ENCODE measurements at places on chromosomes 1 and 21.

DNA sequence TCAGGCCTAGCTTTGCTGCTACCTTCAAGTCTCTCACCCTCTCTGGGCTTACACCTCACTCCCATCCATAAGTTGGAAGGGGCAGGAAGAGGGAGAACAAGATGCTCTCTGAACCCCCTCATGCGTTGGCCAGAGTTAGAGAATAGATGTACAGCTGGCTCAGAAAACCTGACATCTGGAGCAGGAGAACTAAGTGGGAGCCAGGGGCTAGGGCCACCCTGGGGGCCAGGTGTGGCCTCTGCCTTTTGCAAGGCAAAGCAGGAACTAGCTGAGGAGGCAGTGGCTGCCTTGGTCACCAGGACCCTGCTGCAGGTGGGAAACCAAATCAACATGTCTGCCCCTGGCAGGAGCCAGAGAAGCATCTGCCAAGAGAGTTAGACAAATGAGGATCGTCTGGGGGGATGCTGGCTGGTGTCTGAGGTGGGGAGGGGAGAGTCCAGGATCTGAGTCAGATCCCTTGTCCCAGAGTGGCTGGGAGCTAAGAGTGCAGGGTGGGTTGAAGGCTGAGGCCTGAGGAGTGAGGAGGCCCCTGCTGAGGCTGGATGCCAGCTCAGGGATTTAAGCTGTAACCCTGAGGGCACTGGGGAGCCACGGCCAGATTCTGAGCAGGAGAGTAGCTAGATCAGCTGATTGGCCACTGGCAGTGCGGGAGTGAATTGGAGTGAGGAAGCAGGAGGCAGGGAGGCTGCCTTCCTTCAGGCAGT, 115.0 kb downstream of the EPHB2 start:
- DNase-seq: no peak

- no peak for DNase-seq
These were observed 214.5 kb downstream of the KCNT2 start for GRCh38 chr1:196393742-196394141.

DNA sequence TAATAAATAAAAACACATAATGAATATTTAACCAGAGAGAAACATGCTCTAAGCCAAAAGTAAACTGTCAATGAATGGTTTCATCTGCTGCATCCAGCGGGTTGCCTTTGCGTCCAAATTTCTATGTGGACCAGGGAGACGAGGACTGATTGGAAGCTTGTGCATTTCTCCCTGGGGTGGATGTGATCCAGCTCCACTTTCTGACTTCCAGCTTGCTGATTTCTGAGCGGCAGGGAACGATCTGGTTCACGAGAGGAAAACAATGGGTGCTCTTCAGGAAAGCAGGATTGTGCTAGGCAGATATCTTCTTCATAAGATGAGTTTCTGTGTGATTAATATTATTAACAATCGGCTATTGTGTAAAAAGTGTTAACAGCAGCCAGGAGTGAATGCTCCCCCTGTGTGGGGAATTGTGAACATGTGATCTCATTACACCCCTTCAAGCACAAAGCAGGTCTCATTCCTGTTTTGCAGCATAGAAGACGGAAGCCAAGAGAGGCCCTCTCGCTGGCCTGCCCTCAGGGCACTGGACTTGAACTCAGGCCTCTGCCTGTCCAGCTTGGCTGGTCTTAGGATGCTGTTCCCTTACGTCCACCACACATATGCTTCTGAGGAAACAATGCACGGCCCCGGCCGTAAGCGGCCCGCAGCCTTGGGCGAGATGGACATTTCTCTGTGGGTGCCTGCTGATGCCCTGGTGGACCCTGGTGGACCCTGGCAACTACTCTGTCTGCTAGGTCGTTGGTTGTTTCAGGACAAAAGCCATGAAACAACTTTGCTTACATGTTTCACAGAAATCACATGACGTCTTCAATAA, 183.4 kb upstream of the C1orf174 start:
- DNase-seq: no peak

DNA sequence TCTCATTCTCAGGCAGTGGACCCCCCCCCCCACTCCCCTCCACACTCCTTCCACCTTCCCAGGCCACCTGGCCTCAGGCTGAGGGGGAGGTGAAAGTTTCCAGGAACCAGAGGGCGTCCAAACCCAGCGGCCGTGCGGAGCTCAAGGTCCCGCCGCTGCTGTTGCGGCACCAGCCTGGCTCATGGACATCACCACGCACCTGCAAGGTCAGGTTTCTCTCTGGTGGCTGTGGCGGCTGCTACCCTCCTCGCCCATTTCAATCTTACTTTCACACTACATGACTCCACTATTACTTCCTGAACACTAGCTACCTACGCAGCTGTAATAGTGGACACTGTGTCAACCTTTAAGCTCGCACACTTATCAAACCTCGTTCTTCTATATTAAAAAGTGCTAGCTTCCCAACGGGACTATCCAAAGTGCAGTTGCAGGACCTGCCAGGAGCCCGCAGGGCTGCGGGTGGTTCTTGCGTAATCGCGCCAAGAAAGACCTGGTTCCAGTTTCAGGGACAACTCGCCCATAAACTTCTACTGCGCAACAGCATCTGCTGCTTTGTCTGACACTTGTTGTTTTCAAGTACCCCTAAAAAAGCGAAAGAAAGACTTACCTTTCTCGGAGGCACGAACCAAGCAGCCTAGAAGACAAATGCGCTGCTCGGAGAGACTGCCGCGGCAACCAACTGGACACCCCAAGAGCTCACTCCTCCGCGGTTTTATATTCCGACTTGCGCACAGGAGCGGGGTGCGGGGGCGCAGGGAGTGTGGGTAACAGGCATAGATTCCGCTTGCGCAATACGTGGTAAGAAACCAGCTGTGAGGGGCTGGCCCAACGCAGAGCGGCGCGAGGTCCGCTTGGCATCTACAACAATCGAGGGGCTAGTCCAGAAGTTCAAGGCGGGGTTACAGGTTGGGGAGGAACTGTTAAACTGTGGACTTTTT, at the start of gene DIRAS3:
Gene DIRAS3 (minus strand): TSS at position 687 of the 938 bp plus-strand sequence. CDS start 3,330 bp downstream, outside the sequence.
- peak; percentile 30 for DNase-seq

DNA sequence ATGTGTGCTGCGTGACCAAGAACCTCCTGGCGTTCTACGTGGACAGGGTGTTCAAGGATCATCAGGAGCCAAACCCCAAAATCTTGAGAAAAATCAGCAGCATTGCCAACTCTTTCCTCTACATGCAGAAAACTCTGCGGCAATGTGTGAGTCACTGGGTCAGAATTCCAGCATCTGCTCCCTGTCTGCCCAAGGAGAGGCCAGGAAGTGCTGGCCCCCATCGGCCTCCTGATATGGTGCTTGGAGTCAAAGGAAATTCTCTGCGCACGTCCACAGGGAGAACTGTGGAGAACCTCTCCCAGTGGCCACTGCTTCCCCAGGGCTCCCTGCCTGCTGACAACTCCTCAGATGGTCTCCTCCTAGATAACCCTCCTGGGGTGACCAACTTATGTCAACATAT, 25.6 kb upstream of the IL20 start:
- no peak for DNase-seq

- no peak for DNase-seq
These were observed 321.5 kb upstream of the PTBP2 start for GRCh38 chr1:96400089-96400488.

DNA sequence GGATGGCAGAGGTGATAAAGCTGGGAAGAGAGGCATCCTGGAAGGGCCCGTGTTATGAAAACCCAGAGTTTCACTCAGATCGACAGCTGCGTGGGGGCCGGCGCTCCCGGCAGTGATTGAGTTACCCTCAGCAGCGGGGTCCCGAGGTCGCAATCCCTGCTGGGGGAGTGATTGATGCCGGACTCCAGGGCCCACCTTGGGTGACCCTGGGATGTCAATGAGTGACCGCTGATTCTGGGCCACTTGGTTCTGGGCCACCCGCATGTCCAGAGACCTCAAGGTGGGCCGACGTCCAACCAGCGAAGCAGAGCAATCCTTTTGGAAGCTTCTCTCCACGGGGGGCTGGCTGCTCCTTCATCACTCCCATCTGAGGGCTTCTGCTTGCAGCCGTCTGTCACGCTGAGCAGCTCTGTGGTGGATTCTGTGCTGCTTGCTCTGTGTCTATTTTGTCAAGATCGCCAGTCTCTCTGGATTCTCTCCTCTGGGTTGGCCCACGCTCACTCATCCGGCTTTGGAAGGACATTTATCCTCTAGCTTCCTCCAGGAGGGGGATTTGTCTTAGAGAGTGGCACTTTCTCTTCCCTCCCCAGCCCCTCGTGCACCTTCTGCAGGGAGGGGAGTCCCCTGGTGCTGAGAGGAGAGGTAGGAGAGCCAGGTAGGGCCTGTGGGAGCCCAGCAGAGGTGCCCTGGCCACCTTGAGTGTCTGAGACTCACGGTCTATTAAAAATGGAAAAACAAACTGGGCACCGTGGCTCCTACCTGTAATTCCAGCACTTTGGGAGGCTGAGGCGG, 110.9 kb upstream of the C1orf174 start:
- DNase-seq: no peak

GRCh38 chr21:37751268-37751975, 164.8 kb downstream of the KCNJ6 start:
- no peak for DNase-seq

DNA sequence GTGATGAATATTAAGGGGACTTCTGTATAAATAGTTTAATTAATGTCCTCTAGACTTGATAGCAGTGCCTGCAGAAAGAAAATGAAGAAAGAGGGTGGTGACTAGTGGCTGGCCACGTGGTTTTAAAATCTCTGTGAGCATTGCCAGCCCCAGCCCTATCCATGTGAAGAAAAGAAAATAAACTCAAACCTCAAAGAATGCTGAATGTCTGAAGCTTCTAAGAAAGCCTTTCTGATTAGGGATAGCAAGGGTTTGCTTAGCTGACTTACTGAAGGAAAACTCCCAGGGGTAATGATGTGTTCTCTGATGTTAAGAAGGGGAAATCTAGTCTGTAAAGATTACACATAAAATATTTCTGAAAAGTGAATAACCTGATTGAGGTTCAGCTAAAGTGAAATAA, 31.8 kb downstream of the ADGRL2 start:
- no peak for DNase-seq

DNA sequence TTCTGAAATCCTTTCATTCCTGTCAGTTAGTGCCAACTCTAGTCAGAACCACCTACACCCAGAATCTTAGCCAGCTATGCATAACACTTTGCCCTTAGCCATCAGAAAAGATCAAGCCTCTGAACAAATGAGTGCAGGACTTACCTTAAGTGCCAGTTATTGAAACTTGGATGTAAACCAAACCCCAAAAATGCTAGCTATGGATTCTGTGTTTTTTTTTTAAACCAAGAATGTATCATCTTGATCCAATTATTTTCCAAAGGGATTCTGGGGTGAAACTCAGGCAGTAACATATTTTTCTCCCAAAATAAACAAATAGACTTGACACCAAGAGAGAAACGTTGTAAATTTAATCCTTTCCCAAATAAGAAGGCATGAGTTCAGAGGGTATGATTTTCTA, 538.6 kb upstream of the ADAMTS5 start:
- DNase-seq: no peak

- DNase-seq: no peak
These were observed 19.4 kb downstream of the DSCAM start for GRCh38 chr21:40827509-40827908.

DNA sequence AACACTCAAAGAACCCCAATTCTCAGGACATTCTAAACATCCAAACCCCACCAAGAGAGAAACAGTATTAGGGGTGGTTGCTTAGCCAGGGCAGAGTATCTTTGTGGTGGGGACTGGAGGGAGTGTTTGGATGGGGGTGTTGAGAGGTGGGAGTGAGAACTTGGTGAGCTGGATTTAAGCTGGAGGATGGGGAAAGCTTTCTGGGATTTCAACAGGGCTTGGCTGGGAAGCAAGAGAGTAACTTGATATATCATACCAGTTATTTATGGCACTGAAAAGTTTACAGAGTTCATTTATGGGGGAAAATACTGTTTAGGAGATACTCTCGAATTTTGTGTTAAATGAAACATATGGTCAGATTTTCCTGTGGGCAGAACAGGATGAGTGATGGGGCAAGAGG, 6.8 kb upstream of the CNIH3 start:
- DNase-seq: no peak

- peak; percentile 50 for DNase-seq
These were observed 115.5 kb upstream of the IRF2BP2 start for GRCh38 chr1:234725177-234726132.

- DNase-seq: no peak
These were observed 11.0 kb upstream of the ZNF691 start for GRCh38 chr1:42835422-42835821.

DNA sequence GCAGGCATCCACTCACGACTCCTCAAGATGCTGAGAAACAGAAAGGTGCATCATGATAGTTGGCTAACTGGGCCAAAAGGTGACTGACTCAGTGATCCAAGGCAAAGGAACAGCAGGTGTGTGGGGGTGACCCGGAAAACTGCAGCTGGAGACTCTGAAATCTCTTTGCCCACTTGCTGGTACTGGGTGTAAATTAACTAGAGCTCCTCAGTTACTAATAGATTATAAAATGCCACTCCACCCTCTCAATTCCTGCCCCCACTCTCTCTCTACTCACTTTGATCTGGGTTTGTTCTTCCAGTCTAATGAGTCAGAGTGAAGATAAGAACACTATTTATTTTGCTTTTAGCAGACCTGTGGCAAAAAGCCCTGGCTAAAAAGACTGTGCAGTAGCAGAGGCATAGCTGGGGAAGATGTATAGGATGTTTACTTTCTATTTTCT, 7.2 kb upstream of the PIGC start:
- DNase-seq: no peak

GRCh38 chr1:8396786-8397406, 79.0 kb downstream of the SLC45A1 start:
- no peak for DNase-seq

DNA sequence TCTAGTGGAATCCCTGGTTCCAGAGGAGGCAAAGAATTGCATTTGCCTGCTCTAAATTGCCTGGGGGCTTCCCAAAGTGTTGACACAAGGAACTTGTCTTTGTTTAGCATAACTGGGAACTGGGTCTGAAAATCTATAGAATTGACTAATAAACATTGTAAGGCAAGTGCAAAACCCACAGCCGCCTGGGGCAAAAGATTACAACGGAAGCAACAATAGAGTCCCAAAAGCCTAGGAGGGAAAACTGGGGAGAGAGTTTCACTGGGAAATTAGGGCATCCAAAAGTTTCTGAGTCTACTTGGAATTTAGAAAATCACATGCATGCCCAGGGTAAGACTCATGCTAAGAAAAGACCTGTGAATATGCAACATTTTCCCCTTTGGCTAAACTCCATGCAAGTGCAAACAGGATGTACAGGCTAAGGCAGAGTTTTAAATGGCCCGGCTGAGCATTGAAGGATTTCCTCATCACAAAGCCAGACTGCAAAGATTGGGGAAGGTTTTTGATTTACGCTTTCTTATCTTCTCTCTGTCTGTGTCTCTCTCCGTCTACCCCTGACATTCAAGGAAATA, 725.3 kb upstream of the NCAM2 start:
- DNase-seq: no peak

GRCh38 chr1:223780318-223780717, 65.4 kb downstream of the TP53BP2 start:
- DNase-seq: no peak
